Testis (tissue), 5 donors: ENCODE measurements at places on chromosomes 5 and 9. TPM values are rescaled to one million over a fixed set of nuclear protein-coding genes. Genes with fewer than 3 reads are reported as not detected.
A peak's percentile ranks its signal among the peaks of the same experiment; 100 is the strongest.

The SLC46A2 gene
- 1.4 TPM for total RNA-seq

DNA sequence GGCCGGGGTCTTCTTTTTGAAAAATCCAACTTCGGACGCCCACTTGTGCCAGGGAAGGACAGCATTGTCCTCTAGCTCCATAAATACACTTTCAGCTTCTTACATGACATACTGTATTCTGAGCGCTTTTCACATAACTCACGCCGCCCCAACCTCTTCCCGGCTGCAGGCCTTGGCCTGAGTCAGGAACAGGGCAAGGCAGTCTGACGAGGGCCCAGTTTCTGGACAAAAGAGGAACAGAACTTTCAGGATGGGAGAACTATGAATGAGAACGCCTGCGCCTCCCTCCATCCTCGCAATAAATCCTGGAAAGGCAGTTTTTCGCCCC lies 650 bp downstream of the DCTN4 start:
- DNase-seq, result no peak

The SPINK7 gene
- total RNA-seq, result not detected

- no peak for DNase-seq
These were observed 184.1 kb upstream of the ADRA1B start for GRCh38 chr5:159732220-159732619.

The TEK gene
- 3.2 TPM for total RNA-seq

DNA sequence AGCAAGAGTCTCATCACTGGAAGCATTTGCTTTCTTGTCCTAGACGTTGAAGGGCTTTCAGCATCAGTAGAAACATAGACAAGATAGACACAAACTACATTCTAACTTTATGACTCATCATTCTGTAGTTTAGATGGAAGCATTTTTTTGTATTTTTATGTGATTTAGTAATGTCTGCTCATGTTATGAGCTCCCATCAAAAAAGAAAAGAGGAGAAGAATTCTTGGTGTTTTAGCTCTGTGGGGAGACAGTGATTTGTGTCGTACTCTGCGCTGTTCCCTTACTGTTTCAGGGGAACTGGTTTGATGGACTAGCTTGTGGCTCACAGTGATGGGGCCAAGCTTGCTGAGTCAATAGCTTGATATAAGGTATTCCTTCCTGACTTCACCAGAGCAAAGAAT lies 159.2 kb upstream of the WWC1 start:
- no peak for DNase-seq

The SEMA6A gene
- total RNA-seq, result 52.0 TPM

GRCh38 chr9:22229069-22229468 lies 217.6 kb upstream of the DMRTA1 start:
- no peak for DNase-seq

The BHMT2 gene
- total RNA-seq, result 10.1 TPM

The SLC6A7 gene
- total RNA-seq, result 0.12 TPM

GRCh38 chr5:58481828-58482227 lies 9.4 kb upstream of the GAPT start:
- DNase-seq, result no peak

- no peak for DNase-seq
These were observed 498 bp downstream of the HAUS6 start for GRCh38 chr9:19102181-19102630.

DNA sequence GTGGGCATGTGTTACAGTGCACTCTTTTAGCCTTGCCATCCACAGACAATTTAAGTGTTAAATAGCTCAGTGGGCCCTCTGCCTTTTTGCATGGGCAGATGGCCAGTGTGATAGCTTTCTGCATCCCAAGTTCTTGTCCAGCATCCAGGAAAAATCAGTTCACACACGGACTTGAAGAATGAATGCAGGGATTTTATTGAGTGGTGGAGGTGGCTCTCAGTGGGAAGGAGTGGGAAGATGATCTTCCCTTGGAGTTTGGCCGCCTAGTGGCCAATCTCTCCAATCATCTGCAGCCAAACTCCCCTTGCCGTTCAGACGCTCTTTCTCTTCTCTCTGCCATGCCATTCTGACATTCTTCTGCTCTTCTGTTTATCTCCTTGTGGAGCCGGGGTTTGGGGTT lies 322.4 kb upstream of the GRAMD2B start:
- no peak for DNase-seq

GRCh38 chr5:36239370-36240293 lies 2.1 kb downstream of the NADK2 start:
- no peak for DNase-seq

The MPDZ gene
- total RNA-seq, result 38.2 TPM

- DNase-seq, result no peak
These were observed 153.9 kb downstream of the GPBP1 start for GRCh38 chr5:57327561-57328367.

- DNase-seq, result no peak
These were observed 165.7 kb upstream of the IRX1 start for GRCh38 chr5:3429962-3430361.

The MGAT4B gene
- total RNA-seq, result 149 TPM

DNA sequence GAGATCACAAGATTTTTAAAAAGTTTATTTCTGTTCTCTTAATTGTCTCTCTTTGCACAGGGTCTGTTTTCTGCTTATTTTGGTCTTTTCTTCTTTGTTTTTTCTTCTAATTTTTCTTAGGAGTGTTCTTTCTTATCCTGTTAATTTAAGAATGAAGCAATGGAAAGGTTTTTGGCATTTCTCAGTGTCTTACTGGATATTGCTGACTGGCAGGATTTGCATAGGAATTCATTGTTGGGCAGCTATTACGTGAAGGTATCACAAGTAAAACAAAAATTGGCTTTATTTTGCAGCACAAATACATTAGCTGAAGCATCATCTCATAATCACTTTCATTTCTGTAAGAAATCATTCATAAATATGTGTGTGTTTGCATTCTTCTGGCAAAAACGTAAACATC lies 566.9 kb upstream of the CDH6 start:
- DNase-seq, result no peak

GRCh38 chr9:126692759-126693427 lies 79.2 kb downstream of the LMX1B start:
- DNase-seq, result no peak

- no peak for DNase-seq
These were observed 11.5 kb upstream of the F2RL1 start for GRCh38 chr5:76807296-76807695.

DNA sequence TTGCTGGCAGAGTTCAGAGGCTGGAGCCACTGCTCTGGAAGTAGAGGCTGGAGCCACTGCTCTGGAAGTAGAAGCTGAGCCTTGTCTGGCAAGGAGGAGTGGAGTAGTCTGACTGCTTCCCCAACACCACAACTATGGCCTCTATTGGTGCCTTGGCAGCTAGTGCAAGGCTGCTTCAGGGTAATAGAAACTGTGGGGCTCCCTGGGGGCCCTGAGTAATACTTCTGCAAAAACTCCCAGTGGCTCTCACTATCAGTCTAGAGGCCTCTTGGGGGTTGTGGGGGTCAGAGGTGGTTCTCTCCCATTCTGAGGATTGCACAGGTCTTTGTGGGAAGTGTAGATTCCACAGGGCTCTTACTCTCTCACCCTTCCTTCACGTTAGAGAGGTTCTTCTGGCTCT lies 629.0 kb upstream of the PTPRD start:
- DNase-seq, result no peak

- no peak for DNase-seq
These were observed 307.6 kb downstream of the GLIS3 start for GRCh38 chr9:3992222-3992621.

The ZFAND5 gene
- total RNA-seq, result 314 TPM

GRCh38 chr5:58025809-58026208 lies 434.1 kb downstream of the PLK2 start:
- DNase-seq, result no peak

DNA sequence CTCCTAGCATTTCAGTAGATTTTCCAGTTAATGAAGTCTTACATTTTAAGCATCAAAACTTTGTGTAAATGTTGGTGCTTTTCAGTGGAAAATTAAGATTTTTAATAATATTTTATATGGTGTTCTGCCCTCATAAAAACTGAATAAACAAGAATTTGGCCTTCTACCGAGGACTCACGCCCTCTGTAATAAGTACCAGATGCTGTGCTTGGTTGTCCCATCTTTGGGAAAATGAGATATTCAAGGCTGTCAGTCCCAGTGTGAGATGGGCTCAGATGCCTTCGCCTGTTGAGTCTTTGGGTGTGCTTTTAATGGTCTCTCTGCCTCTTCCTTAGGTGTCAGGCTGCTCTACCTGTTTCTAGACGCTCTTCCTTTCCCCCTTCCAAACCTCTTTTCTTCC lies 28.7 kb downstream of the GALNT12 start:
- no peak for DNase-seq

GRCh38 chr5:21649969-21650368 lies 1203.2 kb downstream of the CDH12 start:
- no peak for DNase-seq

- no peak for DNase-seq
These were observed 42.8 kb upstream of the LHFPL2 start for GRCh38 chr5:78691084-78691960.

DNA sequence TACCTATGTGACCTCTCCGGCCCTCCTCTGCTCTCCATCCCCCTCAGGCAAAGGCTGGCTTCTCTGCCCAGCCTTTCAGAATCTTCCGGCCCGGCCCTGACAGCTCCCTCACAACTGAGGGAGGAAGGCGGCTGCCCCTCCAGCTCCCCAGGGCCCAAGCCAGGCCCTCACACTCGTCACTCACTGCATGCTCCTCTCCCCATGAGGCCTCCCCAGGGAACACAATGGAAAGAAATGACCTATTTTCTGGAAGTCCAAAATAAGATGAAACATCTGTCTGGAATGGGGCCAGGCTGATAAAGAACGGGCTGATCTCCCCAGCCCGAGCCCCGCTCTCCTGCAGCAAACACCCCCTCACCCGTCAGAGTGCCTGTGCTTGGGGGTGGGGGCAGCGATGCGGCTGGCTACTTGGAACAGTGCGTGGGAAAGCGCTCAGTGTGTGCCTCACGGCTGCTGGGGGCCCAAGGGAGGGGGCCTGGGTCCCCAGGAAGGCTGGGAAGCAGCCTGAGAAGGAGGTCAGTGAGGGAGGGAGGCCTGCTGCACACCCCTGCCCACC lies 11.3 kb downstream of the PDGFRB start:
- DNase-seq, result peak; percentile 60

The INIP gene
- total RNA-seq, result 18.5 TPM

The FOXD4L3 gene
- total RNA-seq, result not detected

The GAS1 gene
- total RNA-seq, result 12.9 TPM

The ACOT12 gene
- total RNA-seq, result 0.87 TPM

GRCh38 chr9:93894691-93895079 lies 60.5 kb downstream of the BARX1 start:
- DNase-seq, result no peak

DNA sequence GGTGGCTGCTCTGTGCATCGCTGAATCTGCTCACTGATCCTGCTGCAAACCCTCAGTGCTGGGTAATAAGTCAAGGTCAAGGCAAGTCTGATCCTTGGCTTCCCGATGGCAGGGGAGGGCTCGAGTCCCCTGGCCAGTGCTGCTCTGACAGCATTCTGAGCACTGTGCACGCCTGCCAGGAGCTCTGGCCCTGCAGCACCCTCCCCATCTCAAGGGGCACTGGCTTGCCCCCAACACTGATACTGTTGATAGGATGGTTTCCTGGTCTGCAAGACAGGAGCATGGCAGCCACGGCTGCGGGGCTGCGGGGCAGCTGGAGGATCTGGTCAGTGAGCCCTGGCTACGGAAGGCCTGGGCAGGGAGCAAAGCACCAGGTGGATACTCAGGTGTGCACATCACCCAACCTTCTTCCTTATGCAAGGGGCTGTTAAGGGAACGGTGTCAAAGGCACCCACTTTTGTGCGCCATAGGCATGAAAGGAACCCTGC lies 71.8 kb downstream of the SECISBP2 start:
- DNase-seq, result no peak

GRCh38 chr5:150464554-150465012 lies 15.0 kb upstream of the RPS14 start:
- DNase-seq, result peak; percentile 87

DNA sequence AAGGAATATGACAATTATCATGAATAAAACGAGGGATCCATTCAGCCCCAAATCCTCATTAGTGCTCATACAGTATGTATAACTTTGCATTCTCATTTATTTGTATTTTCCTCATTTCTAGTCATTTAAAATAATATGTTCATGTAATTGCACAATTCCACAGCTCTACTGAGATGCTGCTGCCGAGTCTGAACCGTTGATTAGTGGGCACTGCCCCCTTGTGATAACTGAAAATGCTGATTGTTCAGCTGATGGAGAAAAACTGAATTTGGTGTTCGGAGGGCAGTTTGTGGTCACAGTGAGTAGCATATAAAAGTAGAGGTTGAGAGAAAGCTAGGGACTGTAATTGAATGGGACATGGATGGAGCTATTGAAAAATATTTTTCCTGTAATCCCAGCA lies 12.2 kb upstream of the GPR151 start:
- DNase-seq, result no peak

- no peak for DNase-seq
These were observed 66.7 kb downstream of the IL6ST start for GRCh38 chr5:55927861-55928655.

- no peak for DNase-seq
These were observed 26.3 kb upstream of the PPP2R2B start for GRCh38 chr5:146904890-146905289.

DNA sequence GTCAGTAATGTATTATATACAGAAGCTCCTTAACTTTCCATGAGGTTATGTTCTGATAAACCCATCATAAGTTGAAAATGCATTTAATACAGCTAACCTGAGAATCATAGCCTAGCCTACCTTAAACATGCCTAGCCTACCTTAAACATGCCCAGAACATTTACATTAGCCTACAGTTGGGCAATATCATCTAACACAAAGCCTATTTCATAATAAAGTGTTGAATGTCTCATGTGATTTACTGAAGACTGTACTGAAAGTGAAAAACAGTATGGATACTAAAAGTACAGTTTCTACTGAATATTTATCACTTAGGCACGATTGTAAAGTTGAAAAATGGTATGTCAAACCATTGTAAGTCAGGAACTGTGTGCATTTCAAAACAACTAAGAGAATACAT lies 1.6 kb downstream of the GM2A start:
- no peak for DNase-seq

DNA sequence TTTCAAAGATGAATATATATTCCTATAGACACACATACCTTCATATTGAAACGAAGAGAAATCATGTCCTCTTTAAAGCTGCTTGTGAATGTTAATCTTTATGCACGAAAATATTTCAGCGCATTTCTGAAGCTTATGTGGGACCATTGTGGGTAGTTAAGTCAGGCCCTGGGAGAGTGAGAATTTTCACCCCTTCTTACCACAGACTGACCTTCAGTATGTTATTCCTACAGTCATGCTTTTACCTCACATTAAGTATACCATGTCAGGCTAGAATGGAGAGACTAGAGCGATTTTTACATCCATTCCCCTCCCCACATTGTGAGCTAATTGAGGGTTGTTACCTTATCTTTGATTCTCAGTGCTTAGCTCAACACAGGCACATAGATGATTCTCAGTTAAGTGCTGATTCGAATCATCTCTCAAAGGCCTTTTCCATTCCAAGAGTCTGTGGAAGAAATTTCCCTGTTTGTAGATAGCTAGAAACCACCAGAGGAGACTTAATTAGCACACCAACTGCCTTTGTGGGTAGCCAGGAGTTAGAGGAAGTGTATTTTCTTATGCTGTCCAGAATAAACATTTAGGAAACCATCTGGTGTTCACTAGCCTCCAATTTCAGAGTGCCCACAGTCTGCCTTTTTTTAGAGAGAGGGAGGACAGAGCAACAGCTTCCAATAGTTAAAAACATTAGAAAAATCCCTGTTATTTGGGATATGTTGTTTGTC lies 110.5 kb downstream of the MEGF10 start:
- no peak for DNase-seq

The ANKRD33B gene
- total RNA-seq, result 5.6 TPM
